NCI-H187 treated with DMSO at 0.1 percent for 48 hours (cell line): ENCODE measurements at places on chromosomes 3 and 15.

- DNase-seq: no peak
Measured at GRCh38 chr15:33872416-33873106, 95.7 kb upstream of the CHRM5 start.

DNA sequence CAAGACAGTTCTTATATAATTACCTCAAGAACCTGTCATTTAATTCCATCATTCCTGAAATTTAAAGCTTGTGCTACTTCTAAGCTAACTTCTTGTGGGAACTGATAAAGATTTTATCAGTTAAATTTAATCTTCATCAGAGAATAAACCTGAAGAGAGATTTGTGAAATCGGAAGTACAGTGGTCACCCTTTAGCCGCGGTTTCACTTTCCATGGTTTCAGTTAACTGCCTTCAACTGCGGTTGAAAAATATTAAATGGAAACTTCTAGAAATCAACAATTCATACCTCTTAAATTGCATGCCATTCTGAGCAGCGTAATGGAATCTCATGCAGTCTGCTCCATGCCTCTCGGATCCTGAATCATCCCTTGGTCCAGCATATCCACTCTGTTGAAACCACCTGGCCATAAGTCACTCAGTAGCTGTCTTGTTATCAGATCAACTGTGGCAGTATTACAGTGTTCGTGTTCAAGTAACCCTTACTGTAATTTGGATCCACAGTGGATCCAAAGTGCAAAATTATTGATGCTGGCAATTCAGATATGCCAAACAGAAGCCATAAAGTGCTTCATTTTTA, 626.1 kb downstream of the CADM2 start:
- no peak for DNase-seq

GRCh38 chr3:17081520-17081919, 196.8 kb downstream of the PLCL2 start:
- no peak for DNase-seq

GRCh38 chr15:71005895-71006294, 109.4 kb upstream of the THSD4 start:
- DNase-seq: no peak

- no peak for DNase-seq
Measured at GRCh38 chr3:53863145-53863544, 16.8 kb downstream of the IL17RB start.

GRCh38 chr3:13260259-13261103, 159.6 kb downstream of the NUP210 start:
- DNase-seq: no peak

DNA sequence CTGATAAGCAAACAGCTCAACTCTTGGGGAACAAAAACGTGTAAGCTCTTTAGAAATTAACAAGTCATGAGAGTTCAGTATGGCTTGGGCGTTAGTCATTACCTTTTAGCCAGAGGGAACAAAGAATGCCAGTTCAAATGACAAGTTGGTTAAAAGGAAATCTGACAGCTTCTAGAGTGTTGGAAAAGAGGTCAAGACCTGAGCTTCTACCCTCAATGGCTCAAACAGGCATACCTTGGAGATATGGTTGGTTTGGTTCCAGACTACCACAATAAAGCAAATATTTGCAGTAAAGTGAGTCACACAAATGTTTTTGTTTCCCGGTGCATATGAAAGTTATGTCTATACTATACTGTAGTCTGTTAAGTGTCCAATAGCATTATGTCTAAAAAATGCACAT, 136.1 kb downstream of the CACNA1D start:
- no peak for DNase-seq
